ENCODE measurements at places on chromosomes 6 and 20. TPM values are rescaled to one million over a fixed set of nuclear protein-coding genes. Genes with fewer than 3 reads are reported as not detected.

The PPP2R5D gene
- total RNA-seq: 9.6 TPM

GRCh38 chr6:166145751-166146150 is 21.9 kb downstream of the TBXT start:
- DNase-seq: no peak

DNA sequence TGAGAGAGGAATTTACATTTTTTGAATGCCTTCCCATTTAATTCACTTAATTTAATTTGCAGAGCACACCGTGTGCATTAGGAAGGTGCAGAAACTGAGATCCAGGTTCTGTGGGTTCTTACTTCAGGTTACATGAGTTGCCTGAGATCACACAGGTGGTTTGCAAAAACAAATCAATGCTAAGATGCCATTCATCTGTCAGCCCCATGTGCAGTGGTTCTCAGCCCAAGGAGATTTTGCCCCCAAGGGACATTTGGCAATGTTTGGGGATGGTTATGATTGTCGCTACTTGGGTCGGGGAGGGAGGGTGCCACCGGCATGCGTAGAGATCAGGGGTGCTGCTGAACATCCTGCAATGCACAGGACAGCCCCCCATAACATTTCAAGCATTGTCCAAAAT is 34.6 kb downstream of the BANF2 start:
- DNase-seq: peak; percentile 72

- DNase-seq: no peak
Observed at GRCh38 chr20:19841740-19842139, 83.7 kb downstream of the RIN2 start.

DNA sequence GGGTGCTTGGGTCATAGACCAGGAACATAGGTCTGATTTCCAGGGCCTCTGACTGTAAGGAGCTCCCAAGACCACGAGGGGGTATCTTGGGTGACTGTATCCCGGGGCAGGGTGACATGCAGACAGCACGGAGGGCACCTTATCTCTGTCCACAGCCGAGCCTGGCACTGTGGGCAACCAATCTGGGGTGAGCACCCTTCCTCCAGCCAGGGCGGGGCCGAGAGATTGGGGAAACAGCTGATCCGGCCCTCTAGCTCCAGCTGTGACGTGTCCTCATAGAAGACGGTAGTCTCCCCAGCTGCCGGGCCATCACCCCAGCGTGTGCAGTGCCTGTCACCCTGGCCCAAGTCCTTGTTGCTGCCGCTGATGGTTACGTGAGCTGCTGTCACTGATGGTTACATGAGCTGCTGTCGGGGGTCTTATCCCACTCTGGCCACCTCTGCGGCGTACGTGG is 139.6 kb upstream of the RNF24 start:
- peak; percentile 55 for DNase-seq

The OLIG3 gene
- not detected for total RNA-seq

- DNase-seq: no peak
Observed at GRCh38 chr6:167907837-167908681, 81.3 kb downstream of the AFDN start.

DNA sequence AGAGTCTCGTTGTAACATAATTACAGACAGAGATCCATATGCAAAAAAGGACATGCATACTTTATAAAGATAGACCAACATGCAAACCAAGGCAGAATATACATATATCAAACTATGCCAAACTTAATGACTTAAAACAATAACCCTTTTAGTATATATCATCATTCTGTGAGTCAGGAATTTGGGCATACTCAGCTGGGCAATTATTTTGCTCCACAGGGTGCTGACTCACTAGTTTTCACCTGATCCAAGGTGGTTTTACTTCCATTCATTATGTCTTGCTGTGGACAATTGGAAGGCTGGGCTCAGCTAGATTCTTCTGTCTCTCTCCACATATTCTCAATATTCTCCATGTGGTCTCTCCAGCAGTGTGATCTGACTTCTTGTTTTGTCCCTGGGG is 41.2 kb upstream of the RNF146 start:
- no peak for DNase-seq

- no peak for DNase-seq
Observed at GRCh38 chr6:85561750-85562357, 31.8 kb downstream of the SNX14 start.

- DNase-seq: no peak
Observed at GRCh38 chr6:68776354-68776753, 141.3 kb downstream of the ADGRB3 start.

- no peak for DNase-seq
Observed at GRCh38 chr6:41779336-41779735, 364 bp downstream of the FRS3 start.

GRCh38 chr20:38272961-38273360 is 12.4 kb upstream of the KIAA1755 start:
- no peak for DNase-seq

GRCh38 chr6:98574984-98575383 is 259.4 kb upstream of the POU3F2 start:
- no peak for DNase-seq

GRCh38 chr6:29850011-29850553 is 22.5 kb downstream of the HLA-G start:
- DNase-seq: no peak

DNA sequence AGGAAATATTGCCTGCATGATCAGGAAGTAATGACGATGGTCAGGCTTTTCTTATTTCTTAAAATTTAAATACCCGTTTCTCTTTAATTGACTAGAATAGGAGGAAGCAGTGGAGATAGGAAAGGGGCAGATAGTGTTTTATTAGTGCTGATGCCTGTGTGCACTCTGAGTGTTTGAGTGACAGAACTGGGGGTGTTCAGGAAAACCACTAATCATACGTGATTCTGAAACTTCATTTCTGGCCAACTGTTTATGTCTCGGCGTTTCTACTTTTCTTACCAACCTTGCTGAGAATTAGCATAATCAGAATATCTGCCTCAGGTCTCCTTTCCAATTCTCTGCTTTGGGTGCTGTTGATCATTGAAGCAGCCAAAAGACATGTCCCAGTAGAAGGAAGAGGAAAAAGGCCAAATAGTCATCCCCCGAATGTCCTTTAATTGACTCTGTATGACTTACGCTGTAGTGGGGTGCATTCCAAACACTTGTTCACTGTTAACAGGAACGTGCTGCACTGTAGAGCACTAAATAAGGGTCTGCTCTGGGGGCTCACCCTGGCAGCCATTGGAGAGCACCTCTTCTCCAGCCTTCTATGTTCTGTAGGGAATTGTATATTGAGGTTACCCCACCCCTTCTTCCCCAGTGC is 152.9 kb downstream of the JARID2 start:
- no peak for DNase-seq

DNA sequence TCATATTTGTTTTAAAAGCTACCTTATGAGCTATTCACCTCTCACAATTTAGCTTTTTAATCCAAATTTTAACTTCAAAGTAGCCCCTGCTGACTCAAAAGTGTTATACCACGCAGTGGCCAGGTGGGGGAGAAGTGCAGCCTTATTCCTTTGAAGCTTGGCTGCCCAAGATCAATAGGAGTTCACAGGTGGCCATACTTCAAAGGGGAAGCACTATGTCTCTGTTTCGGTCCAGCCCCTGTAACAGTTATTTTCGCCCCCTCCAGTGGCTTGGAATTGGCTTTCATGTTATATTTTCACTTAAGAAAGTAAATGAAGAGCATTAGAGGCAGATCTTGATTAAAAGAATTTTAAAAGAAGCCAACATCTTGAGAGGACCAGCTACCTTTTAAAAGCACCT is 608.4 kb downstream of the EPHA7 start:
- DNase-seq: peak; percentile 33

The PROKR2 gene
- not detected for total RNA-seq

The MAS1 gene
- total RNA-seq: not detected

GRCh38 chr6:158220786-158221442 is 52.8 kb downstream of the GTF2H5 start:
- peak; percentile 66 for DNase-seq

The OPN5 gene
- total RNA-seq: not detected

The HELZ2 gene
- total RNA-seq: 17.8 TPM

DNA sequence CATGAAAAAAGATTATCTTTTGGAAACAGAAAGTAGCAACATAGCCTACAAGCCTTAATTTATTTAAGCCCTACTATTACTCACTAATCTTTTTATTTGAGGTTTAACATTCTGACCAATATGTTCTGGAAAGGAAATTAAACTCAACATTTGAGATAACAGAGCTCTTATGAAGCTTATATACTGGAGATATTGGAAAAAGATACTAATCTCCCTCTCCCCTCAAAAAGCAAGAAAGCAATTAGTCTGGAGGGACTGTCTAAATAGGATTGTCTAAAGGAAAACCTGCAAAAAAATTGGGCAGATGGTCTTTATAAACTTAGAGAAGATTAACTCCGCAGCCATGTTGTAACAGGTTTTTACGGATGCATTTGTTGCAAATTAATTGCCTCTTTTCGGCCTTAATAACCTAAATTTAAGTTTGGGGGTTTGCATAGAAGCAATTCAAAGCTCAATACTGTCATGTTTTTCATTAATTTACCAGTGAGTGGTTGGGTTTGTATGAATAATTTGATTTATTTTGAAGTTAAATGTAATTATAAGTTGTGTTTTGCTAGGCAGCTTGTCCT is 79.1 kb downstream of the SHLD1 start:
- no peak for DNase-seq

The HLA-DOB gene
- total RNA-seq: not detected
